ENCODE measurements at places on chromosomes 4 and X.

DNA sequence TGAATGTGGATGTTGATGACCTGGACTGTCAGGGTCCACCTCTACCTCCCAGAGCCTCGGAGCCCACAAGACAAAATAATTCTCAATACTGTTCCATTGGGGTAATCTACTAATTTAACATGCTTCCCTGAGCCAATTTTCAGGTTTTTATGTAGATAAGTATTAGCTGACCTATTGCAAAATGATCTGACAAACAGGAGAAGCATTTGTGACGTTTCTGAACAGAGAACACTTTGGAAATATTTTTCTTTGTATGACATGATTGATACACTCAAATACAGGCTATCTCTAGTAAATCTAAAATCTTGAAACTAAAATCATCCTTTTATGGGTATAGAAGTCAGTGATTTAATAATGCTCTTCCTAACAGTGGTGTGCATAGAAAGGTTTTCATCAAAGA lies 716.6 kb downstream of the KLHL13 start:
- DNase-seq: no peak

GRCh38 chrX:104935581-104935980 lies 284.9 kb downstream of the TEX13A start:
- DNase-seq: no peak

DNA sequence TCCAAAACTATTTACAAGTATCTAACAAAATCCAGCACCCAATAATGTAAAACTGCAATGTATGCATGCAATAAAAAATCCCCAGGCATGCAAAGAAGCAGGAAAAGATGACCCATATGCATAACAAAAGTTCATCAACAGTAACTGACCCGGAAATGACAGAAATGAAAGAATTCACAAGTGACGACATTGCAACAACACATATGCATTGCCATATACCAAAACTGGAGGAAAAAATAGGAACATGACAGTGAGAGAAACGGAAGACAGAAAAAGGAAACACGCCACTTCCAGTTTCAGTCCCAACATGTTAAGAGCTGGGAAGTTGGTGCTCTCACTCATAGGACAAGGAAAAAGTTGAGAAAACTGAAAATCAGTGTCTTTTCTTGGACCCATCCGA lies 154.6 kb downstream of the EVC2 start:
- DNase-seq: no peak

GRCh38 chr4:105174098-105174497 lies 27.4 kb downstream of the TET2 start:
- DNase-seq: no peak

All from amniotic epithelial cell (primary cell).